ENCODE measurements at places on chromosomes 2 and 18.

- DNase-seq: peak; percentile 63
Measured at GRCh38 chr2:233081232-233081730, 21.1 kb downstream of the INPP5D start.

- no peak for DNase-seq
Measured at GRCh38 chr18:48003426-48004349, 73.2 kb upstream of the SMAD2 start.

DNA sequence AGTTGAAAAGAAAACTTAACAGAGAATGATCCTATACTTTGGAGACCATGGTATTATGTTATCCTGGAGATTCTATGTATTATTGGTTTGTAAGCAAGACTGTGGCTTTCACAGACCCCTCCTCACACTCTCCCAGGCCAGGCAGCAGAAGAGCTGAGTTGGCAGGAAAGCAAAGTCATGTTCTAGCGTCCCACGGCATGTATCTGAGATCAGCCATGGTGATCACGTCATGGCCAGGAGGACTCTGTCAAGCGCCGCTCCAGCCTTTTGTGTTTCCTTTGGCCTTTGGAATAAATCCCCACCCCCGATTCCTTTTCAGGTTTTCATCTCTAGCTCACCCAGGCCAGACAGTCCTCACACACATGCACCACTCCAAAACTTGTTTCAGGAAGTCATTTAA, 39.1 kb downstream of the LRRC30 start:
- DNase-seq: no peak

DNA sequence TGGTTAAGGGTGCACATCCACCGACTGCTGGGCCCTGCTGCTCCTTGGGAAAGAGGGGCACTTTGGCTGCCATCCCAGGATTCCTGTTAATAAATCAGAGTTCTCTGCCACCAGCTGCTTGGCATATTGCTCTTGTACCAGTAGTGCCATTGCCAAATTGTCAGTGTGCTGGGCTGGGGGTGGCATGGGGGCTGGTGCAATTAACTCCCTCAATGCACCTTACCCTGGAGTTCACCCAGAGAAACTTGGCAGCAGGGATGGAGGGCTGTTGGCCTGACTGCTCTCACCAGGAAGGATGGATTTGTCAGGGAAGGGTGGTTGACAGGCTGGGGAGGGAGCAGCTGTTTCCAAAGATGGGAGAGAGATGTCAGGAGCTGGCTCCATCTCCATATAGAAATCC, 94.6 kb upstream of the SKOR2 start:
- DNase-seq: no peak

GRCh38 chr2:127050803-127051115, 56.2 kb downstream of the BIN1 start:
- no peak for DNase-seq

- DNase-seq: peak; percentile 93
Measured at GRCh38 chr18:9334329-9334972, at the start of gene TWSG1. Gene TWSG1, plus strand, starts transcription at chr18:9334773. Its CDS starts 2,457 bp downstream, at chr18:9337230.

- no peak for DNase-seq
Measured at GRCh38 chr2:9200633-9201015, 6.0 kb upstream of the ASAP2 start.

DNA sequence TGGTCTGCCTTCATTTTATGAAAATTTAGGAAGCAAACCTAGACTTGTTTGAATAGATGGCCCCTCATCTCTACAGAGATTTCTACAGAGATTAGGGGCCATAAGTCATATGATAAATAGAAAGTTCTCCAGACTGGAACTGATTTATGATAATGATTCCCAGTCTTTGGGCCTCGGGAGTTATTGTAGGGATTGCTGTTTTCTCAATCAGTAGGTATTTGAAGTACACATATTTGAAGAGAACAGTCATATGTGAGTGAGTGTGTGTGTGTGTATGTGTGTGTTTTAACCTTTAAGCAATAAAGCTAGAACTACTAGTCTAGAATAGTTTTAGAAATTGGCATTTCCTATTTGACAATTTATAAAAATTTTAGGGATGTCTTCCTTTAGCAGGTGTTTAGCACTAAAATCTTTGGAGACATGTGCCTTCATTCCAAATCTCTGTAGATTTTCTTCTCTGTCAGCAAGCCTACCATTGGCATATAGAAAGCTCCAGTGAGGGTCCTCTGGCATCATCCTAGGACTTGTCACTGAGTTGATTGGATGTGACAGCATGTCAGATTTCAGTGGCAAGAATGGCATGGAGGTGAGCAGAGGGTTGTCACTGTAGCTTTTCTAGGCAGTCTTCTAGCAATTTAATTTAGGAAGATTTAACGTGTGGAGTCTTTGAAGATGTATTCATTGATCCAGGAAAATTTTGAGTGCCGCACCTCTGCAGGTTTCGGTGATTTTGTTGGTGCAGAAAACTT, 71.2 kb downstream of the MYO1B start:
- DNase-seq: no peak

DNA sequence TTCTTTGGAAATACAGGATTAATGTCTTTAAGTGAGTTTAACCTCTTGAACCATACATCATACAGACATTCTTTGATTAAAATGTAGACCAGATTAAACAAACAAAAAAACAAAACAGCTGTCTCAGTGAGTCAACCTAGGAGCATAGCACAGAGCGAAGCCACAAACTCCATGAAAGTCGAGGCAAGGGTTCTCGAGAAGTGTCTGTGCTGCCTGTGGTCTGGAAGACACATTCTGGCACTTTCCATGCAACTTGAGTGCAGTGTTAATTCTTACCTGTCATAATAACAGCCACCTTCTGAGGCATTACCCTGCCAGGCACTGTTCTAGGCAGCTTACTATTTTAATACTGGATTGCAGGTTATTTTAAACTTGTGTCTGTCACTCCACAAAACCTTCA, 435.5 kb upstream of the MMADHC start:
- no peak for DNase-seq

- no peak for DNase-seq
Measured at GRCh38 chr2:138324068-138324771, 177.3 kb upstream of the SPOPL start.

DNA sequence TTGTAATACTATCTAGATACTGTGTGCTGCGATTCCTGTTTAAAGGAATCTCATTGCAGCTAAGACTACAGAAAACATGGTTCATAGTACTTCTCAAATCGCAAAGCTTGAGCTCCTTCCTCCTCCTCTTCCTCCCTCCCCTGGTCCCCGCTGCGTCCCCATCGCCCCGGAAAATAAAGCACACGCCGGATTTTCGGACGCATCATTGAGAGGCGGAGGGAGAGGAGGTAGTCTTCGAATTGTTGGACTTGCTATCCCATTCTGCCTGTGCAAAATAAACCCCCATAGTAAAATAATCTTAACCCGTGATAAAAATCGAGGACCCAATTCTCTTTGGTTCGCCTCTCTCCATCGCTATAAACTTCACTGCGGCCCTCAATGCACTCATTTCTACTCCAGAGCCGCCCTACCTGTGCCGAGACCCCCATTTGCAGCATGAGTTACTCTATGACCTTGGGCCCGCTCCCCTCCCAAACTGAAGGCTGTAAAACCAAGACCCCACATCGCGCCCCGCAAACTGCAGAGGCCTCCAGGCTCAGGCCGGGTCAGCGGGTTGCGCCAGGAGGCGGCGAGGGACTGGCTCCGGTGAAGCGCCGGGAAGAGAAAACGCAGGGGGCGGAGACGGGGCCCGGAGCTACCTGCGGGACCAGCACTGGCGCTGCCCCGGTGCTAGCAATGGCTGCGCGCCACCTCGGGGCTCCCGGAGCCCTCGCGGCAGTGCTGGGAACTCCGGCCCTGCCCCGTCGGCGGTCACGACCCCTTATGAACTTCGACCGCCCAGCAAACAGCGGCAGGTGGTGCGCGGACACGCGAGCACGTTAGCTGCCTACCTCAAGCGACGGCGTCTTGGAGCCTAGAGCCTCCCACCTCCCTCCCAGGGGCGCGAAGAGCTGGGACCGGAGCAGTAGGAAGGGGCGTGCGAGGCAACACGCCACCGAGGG, 649 bp downstream of the ESCO1 start:
- DNase-seq: peak; percentile 58

GRCh38 chr2:30252723-30253701, 21.7 kb downstream of the LBH start:
- no peak for DNase-seq

GRCh38 chr18:37778417-37779165, 213.0 kb upstream of the CELF4 start:
- DNase-seq: no peak

DNA sequence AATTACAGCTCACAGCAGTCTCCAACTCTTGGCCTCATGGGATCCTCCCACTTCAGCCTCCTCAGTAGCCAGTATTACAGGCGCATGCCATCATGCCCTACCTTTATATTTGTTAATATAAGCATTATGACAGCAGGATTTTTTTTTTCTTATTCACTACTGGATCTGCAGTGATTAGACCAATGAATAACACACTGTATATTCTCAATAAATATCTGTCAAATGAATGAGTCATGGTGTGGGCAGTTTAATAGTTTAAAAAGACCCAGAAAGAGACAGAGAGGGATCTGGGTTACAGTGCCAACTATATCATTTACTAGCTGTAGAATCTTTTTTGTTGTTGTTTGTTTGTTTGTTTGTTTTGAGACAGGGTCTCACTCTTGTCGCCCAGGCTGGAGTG, 62.4 kb upstream of the LTBP1 start:
- DNase-seq: no peak

GRCh38 chr2:122480501-122481243, 725.2 kb downstream of the TSN start:
- no peak for DNase-seq

DNA sequence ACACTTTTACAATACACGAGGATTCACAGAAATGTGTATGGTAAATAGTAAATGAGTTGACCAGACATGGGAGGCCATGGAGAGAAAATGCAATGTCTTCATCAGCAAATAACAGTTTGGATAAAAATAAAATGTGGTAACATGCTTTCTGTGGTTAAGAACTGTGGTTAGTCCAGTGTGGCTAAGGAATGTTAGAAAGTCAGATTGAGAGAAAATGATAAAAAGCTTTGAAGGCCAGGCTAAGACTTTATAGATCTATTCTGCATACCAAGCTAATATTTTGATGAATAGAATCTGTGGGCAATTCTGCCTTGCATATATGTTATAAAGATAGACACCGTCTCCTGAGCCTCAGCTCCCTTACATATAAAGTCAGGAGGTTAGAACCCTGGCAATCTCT, 215.9 kb downstream of the SOX11 start:
- DNase-seq: no peak

- DNase-seq: no peak
Measured at GRCh38 chr2:179139506-179139905, 89.6 kb upstream of the CCDC141 start.

- no peak for DNase-seq
Measured at GRCh38 chr2:126650994-126651393, 5.0 kb upstream of the GYPC start.

DNA sequence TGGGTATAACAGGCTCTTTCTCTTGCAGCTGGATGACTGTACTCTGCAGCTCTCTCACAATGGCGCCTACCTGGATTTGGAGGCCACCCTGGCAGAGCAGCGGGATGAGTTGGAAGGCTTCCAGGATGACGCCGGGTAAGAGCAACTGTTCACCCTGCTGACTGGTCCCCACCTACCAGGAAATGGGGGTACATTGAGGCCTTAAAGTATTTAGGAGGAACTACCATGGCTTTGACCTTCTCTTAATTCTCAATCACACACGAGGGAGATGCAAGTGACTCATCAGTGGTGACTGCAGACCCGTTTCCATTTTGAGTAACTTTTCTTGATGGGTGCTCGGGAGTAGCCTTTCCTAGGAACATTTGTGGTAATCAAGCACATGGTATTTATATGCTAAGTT, 58.0 kb downstream of the FHOD3 start:
- DNase-seq: no peak

- no peak for DNase-seq
Measured at GRCh38 chr2:114752425-114752824, 310.0 kb downstream of the DPP10 start.

GRCh38 chr2:128777196-128778035, 458.7 kb upstream of the HS6ST1 start:
- no peak for DNase-seq

- DNase-seq: no peak
Measured at GRCh38 chr2:180412219-180412618, 405.1 kb upstream of the CWC22 start.

Data from T-helper 22 cell (primary cell).